ENCODE measurements at places on chromosomes 1 and 21.

DNA sequence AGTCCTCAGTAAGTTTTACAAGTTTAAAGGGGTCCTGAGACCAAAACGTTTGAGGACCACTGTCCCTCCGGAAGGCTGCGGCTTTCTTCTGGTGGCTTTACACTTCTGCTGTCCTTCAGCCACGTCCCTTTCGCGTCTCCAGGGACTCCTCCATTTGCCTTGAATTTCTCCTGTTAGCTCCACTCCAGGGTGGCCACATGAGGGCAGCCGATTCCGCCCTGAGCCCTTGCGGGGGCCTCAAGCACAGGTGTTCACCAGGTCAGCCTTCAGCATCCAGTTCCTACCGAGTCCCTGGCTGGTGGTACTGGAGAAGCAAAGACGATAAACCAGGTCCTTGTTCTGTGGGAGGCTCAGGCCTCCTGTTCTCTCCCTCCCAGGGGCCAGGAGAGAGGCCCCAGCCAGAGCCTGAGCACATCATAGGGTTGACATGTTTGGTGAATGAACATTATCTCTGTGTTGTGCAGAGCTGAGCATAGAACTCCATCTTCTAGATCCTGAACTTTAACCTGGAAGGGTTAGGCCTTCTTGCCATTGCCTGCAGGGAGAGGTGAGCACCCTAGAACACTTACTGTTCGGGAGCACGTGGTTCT, 27.4 kb upstream of the COQ8A start:
- no peak for DNase-seq

DNA sequence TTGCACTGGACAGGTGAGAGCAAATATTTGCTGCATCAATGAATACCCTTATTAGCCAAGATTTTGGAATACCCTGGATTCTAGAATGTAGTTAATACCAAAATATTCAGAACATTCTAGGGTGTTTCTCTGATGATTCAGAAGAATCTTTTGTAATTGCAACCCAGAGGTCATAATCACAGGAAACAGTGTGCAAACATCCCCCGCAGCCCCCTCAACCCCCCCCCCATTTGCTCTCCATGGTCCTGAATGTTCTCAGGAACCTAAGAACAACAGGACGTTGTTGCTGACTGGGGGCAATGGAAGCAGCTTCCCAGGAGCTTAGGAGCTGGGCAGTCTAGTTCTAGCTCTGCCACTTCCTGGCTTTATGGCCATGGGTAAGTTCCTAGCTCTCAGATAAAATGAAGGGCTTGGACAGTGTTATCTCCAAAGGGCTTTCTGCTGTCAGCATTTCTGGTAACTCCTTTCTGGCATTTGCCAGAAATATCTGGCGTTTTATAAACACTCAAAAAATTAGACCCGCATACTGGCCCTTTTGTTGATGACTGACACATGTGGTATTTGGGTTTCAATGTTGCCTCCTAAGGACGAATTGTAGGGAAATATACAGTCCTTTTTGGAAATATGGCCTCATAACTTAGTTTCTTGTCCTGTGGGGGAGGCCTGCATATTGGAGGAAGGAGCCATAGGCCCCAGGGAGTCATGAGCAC, 178.6 kb downstream of the RRAGC start:
- no peak for DNase-seq

DNA sequence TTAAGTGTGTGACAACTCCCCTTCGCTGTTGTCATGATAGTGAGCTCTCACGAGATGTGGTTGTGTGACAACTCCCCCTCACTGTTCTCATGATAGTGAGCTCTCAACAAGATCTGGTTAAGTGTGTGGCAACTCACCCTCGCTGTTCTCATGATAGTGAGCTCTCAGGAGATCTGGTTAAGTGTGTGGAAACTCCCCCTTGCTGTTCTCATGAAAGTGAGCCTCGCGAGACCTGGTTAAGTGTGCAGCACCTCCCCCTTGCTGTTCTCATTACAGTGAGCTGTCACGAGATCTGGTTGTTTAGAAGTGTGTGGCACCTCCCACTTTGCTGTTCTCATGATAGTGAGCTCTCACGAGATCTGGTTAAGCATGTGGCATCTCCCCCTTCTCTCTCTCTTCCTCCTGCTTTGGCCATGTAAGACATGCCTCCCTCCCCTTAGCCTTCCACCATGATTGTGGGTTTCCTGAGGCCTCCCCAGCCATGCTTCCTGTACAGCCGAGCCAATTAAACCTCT, 25.1 kb upstream of the LSS start:
- DNase-seq = peak; percentile 99

DNA sequence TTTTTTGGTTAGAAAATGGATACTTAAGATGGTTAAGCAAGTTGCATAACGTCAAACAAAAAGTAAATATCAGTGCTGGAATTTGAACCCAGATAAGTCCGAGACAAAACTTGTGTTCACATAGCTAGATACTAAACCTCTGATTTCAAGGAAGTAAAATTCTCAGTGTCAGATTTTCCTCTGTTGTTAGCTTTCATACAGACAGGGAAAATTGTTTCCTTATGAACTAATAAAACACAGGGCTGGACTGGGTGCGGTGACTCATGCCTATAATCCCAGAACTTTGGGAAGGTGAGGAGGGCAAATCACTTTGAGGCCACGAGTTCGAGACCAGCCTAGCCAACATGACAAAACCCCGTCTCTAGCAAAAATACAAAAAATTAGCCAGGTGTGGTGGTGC, 51.3 kb downstream of the PCNX2 start:
- DNase-seq = no peak

GRCh38 chr1:240100371-240100934, 8.8 kb downstream of the FMN2 start:
- DNase-seq = no peak

DNA sequence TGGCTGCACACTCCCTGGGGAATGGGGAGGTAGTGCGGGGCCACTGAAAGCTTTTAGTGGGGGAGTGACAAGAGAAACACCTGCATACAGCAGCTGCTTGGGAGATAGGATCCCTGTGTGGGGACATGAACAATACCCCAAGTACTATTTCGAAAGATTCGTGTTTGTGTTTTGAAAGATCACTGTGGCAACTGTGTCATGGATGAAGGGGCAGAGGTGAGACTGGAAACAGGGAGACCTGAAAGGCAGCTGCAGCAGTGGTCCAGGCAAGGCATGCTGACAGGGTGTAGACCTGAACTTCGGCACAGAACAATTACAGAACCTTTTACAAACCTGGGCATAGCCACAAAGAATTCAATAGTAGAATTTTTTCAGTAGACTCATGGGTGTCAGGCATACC, 32.9 kb downstream of the TENT5C start:
- DNase-seq = no peak

All from GF-D8 (cell line).